ENCODE measurements at places on chromosomes 13 and 19.

DNA sequence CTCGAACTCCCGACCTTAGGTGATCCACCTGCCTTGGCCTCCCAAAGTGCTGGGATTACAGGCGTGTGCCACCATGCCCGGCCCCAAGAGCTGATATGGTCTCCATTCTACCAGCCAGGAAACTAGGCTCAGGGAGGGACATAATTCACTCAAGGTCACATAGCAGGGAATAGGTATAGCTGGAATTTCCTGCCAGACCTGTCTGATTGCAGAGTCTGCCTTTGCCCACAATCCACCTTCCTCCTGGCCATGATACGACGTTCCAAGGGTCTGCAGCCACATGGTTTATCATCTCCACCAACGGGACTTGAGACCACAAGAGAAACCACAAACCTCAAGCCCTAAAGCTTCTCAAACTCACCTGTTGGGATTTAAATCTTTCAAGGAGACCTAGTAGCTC is 32.0 kb downstream of the ZNRF4 start:
- DNase-seq = no peak

- no peak for DNase-seq
These were observed 69.7 kb upstream of the C13orf46 start for GRCh38 chr13:114043421-114044053.

DNA sequence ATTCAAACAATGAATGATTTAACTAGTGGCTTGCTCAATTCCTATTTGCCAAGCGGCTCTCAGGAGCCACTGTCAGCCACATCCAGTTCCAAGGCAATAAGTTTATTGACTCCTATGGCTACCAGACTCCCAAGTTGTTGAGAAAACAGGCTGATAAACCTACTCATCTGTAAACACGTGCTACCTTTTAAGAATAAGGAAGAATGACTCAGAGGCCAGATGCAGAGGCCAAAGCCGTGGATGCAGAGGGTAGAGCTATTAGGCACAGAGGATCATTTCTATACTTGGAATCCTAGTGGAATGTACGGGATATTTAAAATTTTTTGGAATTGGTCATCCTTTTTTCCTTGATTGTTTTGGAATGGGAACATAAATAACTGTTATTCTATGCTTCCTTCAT is 1921.1 kb downstream of the OLFM4 start:
- no peak for DNase-seq

GRCh38 chr19:51139299-51140014 is 2.6 kb upstream of the SIGLEC7 start:
- DNase-seq = no peak

DNA sequence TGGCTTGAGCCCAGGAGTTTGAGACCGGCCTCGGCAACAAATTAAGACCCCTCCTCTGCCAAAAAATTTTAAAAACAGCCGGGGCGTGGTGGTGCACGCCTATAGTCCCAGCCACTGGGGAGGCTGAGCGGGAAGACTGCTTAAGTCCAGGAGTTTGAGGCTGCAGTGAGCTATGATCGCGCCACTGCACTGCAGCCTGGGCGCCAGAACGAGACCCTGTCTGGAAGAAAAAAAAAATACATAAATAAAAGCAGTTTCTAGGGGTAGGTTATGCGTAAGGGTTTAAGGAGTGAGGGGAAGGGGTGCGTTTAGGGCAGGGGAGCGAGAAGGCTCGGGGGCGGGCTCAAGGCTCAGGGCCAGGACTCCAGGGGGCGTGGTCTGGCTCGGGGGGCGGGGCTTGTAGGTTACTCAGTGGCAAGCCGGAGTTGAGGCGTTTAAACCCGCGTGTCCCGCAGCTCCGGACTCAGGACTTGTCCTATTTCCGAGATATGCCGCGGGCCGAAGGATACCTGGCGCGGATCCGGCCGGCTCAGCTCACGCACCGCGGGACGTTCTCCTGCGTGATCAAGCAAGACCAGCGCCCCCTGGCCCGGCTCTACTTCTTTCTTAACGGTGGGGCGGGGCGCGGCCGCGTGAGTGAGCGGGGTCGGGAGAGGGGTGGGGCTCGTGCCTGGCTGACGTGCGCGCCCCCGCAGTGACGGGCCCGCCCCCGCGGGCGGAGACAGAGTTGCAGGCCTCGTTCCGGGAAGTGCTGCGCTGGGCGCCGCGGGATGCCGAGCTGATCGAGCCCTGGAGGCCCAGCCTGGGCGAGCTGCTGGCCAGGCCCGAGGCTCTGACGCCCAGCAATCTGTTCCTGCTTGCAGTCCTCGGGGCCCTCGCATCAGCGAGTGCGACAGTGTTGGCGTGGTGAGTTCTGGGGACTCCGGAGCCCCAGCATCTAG is 10.7 kb downstream of the SPACA6 start:
- DNase-seq = peak; percentile 54

GRCh38 chr19:29851769-29852521 is 40.2 kb downstream of the CCNE1 start:
- DNase-seq = no peak

- no peak for DNase-seq
These were observed 1390.5 kb downstream of the EFNB2 start for GRCh38 chr13:105144936-105145335.

- DNase-seq = no peak
These were observed 4.5 kb downstream of the REXO1 start for GRCh38 chr19:1843646-1844394.

- no peak for DNase-seq
These were observed 746.6 kb downstream of the UQCRFS1 start for GRCh38 chr19:28466107-28467045.

GRCh38 chr19:3450796-3451411 is 29.4 kb downstream of the SMIM24 start:
- DNase-seq = peak; percentile 65

GRCh38 chr19:49710372-49710951 is 19.5 kb downstream of the CPT1C start:
- DNase-seq = peak; percentile 29

DNA sequence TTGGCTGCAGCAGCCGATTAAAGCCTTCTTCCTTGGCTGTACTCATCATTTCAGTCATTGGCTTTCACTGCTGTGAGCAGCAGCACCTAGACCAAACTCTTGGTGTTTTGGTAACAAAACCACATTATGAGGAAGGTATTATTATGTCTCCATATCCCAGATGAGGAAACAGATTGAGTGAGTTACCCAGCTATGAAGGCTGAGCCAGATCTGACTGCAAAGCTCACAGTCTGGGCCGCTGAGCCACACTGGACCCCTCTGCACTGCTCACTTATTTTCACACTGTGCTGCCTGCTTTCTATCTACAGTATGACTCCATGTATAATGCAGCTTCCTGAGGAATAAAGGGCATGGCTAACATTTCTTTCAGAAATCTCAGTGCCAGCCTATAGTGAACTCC is 24.5 kb downstream of the CRYL1 start:
- no peak for DNase-seq

DNA sequence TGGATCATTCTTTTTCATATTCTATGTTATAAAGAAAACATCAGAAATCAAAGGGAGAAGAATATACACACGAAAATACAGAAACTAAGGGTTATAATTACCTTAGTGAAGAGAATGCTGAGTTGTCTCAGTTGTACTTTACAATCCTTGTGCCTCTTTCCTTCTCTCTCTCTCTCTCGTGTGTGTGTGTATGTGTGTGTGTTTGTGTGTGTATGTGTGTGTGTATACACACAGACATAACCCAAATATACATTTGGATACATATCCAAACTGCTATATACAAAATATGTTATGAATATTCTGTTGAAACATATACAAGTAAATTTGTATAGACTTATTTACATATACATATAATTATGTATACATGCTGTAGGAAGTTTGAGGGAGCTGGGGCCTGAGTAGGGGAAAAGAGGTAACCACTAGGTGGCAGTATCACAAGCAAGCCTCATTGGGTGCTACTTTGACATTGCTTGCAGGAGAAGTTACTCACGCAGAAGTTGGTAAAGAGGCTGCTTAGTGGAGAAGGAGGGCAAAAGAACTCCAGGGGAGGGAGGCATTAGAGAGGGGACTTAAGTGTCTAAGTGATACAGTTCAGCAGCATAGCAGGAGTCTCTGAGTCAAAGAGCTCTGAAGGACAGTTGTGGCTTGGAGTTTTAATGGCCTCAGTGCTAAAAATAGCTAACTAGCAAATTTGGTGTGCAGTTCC is 465.1 kb upstream of the PCDH20 start:
- peak; percentile 1 for DNase-seq

DNA sequence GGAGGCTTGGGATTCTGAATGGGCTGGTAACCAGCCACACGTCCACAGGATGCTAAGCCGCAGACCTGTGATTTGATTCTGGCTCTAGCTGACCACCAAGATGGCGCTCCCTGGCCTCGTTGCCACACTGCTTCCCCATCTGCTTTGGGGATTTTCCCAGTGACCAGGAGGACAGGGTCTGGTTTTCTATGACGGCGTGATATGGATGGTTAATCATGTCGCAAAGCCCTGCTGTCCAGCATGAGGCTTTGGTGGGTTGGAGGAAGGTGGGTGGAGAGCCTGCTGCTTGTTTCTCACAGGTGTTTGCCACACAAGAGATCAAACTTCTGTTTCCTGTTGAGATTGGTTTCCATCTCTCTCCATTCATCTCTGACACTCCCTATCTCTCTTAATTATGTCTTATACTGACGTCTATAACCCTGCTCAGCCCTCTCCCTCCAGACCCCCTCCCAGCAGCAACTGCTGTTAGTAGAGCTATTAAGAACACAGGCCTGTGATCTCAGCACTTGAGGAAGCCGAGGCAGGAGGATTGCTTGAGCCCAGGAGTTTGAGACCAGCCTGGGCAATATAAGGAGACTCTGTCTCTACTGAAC is 102.7 kb downstream of the SIPA1L3 start:
- DNase-seq = no peak

DNA sequence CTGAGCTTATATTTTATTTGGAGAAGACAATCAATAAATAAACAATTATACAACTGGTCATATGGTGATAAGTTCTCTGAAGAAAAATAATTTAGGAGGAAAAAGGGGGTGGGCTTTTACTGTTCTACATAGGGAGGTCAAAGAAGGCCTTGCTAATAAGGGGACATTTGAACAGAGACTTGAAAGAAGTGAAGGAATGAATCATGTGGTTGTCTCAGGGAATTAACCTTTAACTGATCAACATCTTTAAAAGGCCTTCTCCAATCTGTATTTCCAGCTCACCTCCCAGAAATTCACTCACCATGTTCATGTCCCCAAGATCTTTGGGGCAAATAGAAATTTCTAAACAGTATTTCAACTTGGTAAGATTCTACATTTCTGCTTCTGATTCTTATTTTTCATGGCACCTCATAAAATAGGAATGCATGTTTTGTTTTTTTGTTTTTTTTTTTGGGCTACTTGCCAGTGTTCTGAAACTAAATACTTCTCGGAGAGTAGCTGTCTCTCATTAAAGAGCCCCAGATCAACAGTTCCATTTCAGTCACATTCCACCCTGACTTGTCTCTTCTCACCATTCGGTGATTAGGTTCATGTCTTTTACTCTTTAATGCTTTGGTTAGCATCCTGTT is 19.2 kb upstream of the LPAR6 start:
- DNase-seq = no peak

- DNase-seq = no peak
These were observed 58.8 kb upstream of the ZNF681 start for GRCh38 chr19:23817519-23817918.

- peak; percentile 49 for DNase-seq
These were observed 1.4 kb downstream of the GRIN3B start for GRCh38 chr19:1001538-1002166.

GRCh38 chr19:53903055-53903680 is 5.9 kb upstream of the CACNG7 start:
- no peak for DNase-seq

- no peak for DNase-seq
These were observed 202.1 kb downstream of the KLF12 start for GRCh38 chr13:73932091-73932490.

- no peak for DNase-seq
These were observed 176.5 kb downstream of the SPRY2 start for GRCh38 chr13:80164462-80164861.

DNA sequence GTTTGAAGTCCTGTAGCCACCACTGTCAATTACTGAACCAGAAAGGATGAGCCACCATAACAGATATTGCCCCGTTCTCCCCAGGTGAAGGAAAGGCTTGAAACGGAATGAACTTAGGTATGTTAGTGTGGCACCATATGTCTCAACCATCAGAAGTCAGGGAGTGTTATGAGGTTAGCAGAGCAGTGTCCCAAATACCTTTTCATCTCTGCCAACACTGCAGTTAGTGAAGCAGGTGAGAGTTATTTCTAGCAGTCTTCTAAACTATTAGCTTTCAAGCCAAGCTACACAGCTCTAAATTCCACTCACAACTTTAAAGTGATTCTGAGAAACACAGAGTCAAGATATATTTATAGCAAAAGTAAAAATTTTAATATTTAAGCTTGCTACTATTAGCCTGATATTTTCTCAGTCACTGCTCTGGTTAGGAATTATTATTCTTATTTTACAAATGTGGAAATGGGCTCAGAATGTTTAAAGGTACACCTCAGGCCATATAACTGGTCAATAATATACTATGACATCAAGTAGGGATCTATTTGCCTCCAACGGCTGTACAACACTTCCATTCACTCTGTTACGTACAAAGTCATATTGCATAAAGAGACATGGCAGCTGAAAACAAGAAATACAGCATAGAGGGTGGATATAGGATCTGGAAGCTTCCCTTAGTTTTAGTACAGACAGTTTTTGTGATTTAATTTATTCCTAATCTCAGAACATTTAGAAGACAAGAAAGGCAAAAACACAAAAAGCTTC is 1527.1 kb upstream of the PRR20A start:
- no peak for DNase-seq

- no peak for DNase-seq
These were observed 39.0 kb downstream of the RNASEH2B start for GRCh38 chr13:50948601-50949000.

DNA sequence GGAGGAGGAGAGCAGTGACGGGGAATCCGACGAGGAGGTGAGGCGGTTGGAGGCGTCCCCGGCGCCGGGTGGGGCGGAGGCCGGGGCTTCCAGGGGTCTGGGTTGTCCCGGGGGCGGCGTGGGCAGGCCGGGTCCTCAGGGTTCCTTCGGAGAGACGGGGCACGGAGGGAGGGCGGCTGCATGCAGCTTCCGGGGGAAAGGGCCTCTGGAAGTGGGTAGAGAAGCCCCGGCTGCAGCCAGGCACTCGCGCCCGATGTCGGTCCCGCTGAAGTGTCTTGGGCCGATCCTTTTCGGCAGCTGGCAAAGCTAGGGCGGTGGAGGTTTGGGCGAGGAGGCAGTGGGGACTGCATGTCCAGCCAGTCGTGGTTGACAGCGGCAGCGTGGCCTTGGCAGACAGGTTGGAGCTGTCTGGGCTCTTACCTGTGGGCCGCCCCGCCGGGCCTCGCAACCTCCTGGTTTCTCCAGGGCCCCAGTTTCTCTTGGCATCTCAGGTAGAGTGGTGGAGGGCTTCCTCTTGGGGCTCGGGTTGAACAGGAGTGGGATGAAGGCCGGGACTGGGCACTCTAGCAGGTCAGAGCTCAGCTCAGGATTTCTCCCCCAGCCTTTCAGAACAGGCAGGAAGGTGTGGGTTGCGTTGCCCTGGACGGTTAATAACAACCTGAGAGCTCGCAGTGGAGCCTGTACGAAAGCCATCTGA is 690 bp downstream of the KMT2B start:
- no peak for DNase-seq
